ENCODE measurements at places on chromosomes 3 and 15. TPM values are rescaled to one million over a fixed set of nuclear protein-coding genes. Genes with fewer than 3 reads are reported as not detected.

The GOLGA8T gene
- total RNA-seq, result not detected

The ZXDC gene
- 66.3 TPM for total RNA-seq

The CHAC1 gene
- total RNA-seq, result 1.2 TPM

The LIPH gene
- not detected for total RNA-seq

The SLC41A3 gene
- 32.5 TPM for total RNA-seq

The SUSD5 gene
- total RNA-seq, result not detected

The ZNF197 gene
- total RNA-seq, result 18.0 TPM

The WNT5A gene
- total RNA-seq, result not detected
